ENCODE measurements at places on chromosomes 5 and 9.

- DNase-seq, result no peak
These were observed 58.5 kb downstream of the ZNF462 start for GRCh38 chr9:106921341-106921899.

GRCh38 chr5:7425830-7426229 lies 29.9 kb downstream of the ADCY2 start:
- DNase-seq, result no peak

GRCh38 chr5:168269937-168270330 lies 21.5 kb upstream of the WWC1 start:
- DNase-seq, result no peak

GRCh38 chr5:68110264-68110663 lies 105.3 kb upstream of the PIK3R1 start:
- DNase-seq, result no peak

- no peak for DNase-seq
These were observed 180.6 kb downstream of the ADAMTS12 start for GRCh38 chr5:33711094-33711679.

- no peak for DNase-seq
These were observed 10.8 kb downstream of the DMRTA1 start for GRCh38 chr9:22457448-22457847.

DNA sequence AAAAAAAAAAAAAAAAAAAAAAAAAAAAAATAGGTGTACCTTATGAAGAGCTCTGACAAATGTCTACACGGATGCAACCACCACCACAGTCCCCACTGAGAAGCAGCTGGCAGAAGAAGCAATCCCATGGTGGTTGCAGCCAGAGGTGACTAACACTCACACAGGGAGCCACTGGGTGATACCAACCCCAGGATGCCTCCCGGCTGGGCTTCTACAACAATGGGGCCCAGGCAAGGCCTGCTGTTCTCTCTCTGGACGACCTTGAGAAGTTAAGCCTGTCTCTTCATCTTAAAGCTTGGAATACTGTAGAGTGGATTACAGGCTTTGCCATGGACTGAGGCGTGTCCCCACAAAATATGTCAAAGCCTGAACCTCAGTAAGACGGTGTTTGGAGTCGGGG lies 104.1 kb downstream of the ROR2 start:
- DNase-seq, result no peak

GRCh38 chr5:43016217-43016779 lies 23.8 kb downstream of the ANXA2R start:
- DNase-seq, result no peak

- DNase-seq, result no peak
These were observed 2384.6 kb upstream of the WWC1 start for GRCh38 chr5:165906871-165907270.

- no peak for DNase-seq
These were observed 71.9 kb downstream of the FOXD1 start for GRCh38 chr5:73376618-73377170.

- no peak for DNase-seq
These were observed 249.2 kb upstream of the IRX2 start for GRCh38 chr5:3000631-3001030.

DNA sequence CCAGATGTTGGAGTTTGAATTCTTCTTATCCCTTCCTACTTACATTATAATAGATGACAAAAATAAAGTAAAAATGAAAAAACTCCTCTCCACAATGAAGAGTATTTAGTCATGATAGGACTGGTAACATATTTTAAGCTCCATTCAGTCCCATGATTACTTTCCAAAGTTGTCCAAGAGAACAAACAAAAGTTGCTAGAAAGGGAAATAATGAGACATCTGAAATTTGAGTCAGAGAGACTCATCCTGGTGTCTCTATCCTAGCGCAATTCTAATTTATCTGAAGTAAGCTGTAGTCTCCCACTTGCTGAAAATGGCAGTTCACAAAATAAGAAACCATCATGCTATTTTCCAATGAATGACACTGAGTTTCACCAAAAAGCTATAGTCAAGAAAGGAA lies 152.2 kb downstream of the BNC2 start:
- no peak for DNase-seq

DNA sequence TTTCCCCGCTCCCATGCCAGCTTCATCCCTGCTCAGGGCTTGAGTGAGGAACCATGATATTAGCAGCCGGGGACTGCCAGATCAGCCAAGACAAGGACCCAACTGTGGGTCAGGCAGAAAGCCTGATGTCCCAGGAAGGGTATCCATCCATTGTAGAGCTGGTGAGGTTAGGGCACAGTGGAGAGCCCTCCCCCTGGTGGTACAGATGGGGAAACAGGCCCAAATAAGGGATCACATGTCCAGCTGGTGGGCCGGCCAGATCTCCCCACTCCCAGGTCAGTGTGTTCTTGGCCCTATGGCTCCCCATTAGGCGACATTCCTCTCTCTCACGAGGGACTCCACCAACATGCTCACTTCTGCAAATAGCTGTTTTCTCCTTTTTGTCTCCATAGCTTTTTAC lies 9.0 kb downstream of the CDX1 start:
- no peak for DNase-seq

- DNase-seq, result no peak
These were observed 28.2 kb downstream of the MEF2C start for GRCh38 chr5:88854769-88855168.

GRCh38 chr5:121691478-121691877 lies 160.2 kb upstream of the FTMT start:
- no peak for DNase-seq

GRCh38 chr5:156326718-156327259 lies at the start of gene SGCD:
SGCD (plus strand) TSS chr5:156327164.
- DNase-seq, result no peak

GRCh38 chr9:14014218-14014617 lies 299.7 kb downstream of the NFIB start:
- no peak for DNase-seq

- no peak for DNase-seq
These were observed 249.4 kb upstream of the TBCA start for GRCh38 chr5:78025540-78025939.

- DNase-seq, result no peak
These were observed 1.7 kb upstream of the DCP2 start for GRCh38 chr5:112974901-112975300.

- DNase-seq, result peak; percentile 2
These were observed 56.8 kb downstream of the FEM1C start for GRCh38 chr5:115487756-115488155.

GRCh38 chr5:174667526-174667925 lies 56.9 kb upstream of the MSX2 start:
- DNase-seq, result no peak

DNA sequence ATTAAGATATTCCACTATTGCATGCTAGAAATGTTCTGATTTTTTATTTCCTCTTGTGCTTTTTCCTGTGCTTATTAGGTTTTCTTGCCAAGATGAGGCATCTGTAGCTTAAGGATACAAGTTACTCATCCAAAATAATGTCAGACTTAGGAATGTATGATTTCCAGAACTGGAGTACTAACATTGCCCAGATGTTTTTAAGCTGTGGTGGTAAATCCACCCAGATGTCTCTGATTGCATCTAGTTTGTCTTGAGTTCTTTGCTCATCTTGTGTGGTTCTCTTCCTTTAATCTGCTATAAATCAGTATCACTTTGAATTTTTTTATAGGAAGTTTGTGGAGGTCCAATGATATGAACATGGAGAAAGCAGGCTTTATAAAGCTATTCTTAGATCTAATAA lies 337.5 kb upstream of the ZNF608 start:
- DNase-seq, result no peak

DNA sequence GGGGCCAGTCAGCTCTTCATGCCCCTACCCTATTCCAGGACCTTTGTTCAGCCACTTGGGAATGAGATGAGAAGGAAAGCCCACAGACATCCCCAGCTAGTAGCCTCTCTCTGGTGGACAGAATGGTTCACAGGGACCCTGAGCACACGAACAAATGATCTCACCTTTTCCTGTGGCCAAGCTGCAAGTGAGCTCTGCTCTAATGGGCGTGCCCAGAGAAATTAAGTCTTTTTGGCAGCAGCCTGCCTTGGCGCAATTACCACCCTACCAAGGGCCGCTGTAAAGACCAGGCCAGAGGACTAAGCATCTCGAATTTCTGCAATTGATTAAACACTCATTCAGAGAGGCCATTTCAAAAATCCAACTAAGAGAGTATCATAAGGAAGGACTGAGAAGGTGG lies 56.0 kb downstream of the WHRN start:
- no peak for DNase-seq

GRCh38 chr5:35832762-35833161 lies 23.9 kb upstream of the IL7R start:
- no peak for DNase-seq

DNA sequence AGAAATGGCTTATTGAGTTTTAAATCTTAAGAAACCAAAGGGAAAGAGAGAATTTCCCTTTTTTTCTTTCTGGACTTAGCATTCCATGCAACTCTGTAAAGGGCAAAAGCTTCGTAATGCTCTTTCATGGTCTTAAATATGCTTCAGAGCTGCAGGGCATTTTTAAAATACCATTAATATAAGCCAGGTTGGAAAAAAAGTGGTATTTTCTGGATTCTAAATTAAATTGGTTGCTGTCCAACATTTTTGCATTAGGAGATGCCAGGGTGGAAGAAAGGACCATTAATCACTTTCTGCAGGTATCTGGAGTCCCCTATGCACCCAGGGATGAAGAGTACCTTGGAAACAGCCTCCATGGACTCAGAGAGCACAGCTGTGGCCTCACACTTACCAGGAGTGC lies 215.1 kb upstream of the DAPK1 start:
- no peak for DNase-seq

- no peak for DNase-seq
These were observed 53.4 kb downstream of the SLC22A5 start for GRCh38 chr5:132422720-132423437.

GRCh38 chr5:107633171-107633901 lies 37.4 kb downstream of the EFNA5 start:
- DNase-seq, result no peak

DNA sequence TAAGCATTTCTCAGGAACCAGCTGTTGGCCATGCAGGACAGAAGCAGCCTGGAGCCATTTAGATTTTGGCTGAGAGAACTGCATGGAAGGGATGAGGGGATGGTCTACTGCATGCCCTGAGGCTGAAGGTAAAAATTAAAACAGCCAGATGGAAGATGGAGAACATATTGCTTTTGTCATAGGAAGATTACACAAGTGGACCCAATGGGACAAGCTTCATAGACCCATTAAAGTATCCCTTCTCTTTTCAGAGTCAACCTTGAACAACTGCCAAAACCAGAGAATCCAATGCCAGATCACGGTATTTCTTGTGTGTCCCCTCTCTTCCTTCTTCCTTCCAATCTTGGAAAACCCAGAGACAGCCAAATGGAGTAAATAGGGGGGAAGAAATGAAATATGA lies 253.4 kb downstream of the NR2F1-AS1 start:
- no peak for DNase-seq

DNA sequence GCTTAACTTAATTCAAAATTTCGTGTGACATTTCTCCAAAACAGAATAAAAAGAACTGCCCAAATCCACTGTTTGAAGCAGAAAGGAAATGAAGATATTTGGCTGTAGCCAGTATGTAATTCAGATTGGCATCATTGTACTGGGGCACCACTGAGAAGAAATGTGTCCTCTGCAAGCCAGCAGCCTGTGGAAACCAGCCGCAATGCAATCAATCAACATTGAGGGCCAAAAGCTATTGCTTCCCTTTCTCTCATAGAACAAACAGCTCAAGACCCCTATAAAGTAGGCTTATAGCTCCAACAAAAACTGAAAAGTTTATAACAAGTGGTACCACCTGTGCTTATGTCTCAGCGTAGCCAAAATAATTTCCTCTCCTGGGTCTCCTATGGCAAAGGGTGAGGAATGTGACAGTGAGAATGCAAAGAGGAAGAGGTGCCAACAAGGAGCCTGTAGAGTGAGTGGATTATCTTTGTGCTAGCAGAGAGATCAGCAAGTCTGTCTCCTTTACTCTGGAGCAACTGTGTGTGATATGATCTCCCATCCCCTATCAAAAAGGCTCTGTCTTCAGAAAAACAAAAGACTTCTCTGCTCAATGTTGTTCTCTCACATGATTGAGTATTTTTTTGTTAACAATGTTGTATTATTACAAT lies 1072.3 kb upstream of the DMAC1 start:
- no peak for DNase-seq

Measured in activated CD4-positive, alpha-beta T cell treated with anti-CD3 and anti-CD28 coated beads, Interleukin-2, amount 50 U/mL, for 48 hours (primary cell).